Pons (tissue), 1 donor: ENCODE measurements at places on chromosomes 7 and 10.

DNA sequence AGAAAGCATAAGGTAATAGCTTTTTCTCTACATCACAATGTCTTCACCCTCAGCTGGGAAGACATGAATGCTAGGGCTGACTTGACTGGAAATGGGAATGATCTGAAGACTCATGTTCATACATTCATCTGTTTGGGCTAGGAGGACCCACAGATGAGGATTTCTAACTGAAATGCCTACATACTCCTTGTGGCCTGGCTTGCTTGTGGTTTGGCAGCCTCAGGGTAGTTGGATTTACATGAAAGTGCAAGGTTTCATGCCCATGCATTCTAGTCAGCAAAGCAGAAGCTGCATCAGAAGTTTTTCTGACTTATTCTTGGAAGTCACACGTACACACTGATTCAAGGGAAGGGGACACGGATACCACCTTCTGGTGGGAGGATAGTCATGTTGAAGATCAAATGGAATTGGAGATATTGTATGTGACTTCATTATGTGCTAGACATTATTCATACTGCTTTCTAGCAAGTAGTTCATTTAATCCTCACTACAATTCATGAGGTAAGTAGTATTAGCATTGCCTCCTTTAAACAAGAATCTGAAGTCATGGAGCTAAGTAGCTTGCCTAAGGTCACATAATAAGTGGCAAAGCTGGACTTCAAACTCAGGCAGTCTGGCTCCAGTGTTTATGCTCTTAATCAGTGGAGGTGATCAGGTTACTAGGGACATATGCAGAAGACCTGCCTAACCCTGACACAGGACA, 957.0 kb downstream of the LRMDA start:
- no peak for DNase-seq

DNA sequence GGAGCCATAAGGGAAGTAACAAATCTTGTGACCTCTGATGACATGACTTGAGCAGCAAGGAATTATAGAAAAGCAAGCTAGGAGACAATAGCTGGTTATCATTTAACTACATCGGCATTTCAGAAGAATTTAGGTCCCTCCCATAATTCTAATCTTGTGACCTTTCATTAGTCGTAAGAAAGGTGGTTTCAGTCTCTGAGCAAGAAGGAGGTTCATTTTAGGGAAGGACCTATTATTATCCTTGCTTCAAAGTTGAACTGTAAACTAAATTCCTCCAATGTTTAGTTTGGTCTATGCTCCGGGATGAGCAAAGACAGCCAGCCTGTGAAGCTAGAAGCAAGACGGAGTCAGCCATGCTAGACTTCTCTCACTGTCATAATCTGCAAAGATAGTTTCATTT, 159.6 kb downstream of the SLC16A9 start:
- no peak for DNase-seq

DNA sequence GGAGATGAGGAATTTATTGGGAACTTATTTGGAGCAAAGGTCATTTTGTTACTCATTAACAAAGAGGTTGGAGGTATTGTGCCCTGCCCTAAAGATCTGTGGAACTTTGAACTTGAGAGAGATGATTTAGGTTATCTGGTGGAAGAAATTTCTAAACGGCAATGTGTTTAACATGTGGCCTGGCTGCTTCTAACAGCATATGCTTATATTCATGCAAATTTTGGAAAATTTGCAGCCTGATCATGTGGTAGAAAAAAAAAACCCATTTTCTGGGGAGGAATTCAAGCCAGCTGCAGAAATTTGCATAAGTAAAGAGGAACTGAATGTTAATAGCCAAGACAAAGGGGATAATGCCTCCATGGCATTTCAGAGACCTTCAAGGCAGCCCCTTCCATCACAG, 10.7 kb upstream of the PANK1 start:
- DNase-seq: no peak

DNA sequence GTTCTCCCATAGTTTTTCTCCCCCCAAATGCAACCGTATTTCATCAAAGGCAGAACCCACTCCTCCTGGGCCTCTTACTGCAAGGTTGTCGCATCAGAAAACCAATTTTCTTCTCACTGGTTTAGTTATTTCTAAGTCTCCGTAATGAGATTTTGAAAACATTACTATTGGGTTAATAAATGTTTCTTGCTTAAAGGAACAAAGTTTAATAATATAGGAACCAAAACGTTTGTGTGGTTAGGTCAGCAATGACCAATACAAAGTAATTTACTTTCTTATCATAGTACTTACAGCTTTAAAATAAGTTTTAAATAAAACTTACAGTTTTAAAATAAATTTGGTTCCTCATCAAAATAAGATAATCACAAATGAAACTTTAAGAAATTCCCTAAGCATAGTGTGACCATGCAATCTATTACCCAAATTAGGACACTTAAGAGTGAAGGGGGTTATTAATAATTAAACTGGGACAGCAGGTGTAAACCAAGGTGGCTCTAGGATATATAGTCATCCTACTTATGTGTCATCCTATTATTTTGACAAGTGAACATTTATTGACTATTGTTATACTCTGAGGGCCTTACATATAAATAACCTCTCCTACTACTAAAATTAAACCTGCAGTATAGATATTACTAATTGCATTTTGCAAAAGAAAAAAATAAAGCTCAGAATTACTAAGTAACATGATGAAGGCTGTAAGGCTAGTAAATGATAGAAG, 415.4 kb upstream of the LRRN3 start:
- DNase-seq: no peak
